ENCODE measurements at places on chromosomes 3 and 15. TPM values are rescaled to one million over a fixed set of nuclear protein-coding genes. Genes with fewer than 3 reads are reported as not detected.

- DNase-seq = no peak
Observed at GRCh38 chr3:71512000-71512399, 71.5 kb downstream of the FOXP1 start.

- no peak for DNase-seq
Observed at GRCh38 chr15:28107111-28107903, 8.2 kb upstream of the OCA2 start.

GRCh38 chr3:171164067-171164465, 137.5 kb upstream of the SLC2A2 start:
- DNase-seq = no peak

GRCh38 chr3:36911990-36912804, 32.7 kb downstream of the TRANK1 start:
- peak; percentile 57 for DNase-seq

GRCh38 chr3:123755085-123755484, 129.0 kb downstream of the MYLK start:
- no peak for DNase-seq

GRCh38 chr3:158918008-158918407, 116.2 kb downstream of the MFSD1 start:
- no peak for DNase-seq

- DNase-seq = no peak
Observed at GRCh38 chr3:95311272-95311671, 1248.4 kb downstream of the NSUN3 start.

- no peak for DNase-seq
Observed at GRCh38 chr15:28919201-28919635, 33.4 kb downstream of the APBA2 start.

DNA sequence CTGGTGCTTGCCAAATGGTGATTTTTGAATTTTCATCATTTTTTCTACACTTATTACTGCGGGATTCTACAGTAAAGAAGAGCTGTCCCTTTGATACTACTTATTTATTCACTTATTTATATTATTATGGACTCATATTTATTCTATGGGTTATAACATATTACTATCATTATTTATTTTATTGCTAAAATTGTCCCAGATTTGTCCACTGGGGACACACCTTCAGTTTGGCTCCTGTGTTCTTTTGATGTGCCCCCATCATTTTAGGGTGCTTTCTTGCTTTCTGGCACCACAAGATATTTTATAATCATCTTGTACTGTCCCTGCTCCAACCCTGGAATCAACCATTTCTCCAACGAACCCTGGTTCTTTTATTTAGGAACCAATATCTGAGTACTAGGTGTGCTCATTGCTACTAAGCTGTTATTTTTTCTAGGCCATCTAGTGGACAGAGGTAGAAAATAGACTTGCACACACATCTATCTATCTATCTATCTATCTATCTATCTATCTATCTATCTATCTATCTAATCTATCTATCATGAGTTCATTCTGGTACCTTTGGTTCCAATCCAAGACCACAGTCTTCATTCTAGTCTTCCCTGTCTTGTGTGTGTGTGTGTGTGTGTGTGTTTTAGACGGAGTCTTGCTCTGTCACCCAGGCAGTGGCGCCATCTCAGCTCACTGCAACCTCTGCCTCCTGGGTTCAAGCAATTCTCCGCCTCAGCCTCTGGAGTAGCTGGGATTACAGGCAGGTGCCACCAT, 16.0 kb downstream of the SLC22A14 start:
- no peak for DNase-seq

DNA sequence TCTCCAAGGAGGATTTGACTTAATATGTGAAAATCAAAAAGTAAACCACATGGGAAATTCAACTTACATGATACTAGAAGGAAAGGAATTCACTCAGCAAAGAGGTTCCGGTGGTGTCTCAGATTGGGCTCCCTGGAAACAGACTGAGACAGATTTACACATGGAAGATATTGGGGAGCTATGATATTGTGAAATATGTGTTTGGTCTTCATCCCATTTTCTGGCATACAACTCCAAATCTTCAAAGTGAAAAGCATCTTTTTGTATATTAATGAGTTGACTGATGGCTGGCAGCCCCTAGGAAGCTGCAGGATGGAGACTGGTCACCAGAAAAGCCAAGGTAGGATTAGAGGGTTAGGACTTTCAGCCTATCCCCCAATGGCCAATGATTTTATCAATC, 29.3 kb downstream of the GRK7 start:
- no peak for DNase-seq

DNA sequence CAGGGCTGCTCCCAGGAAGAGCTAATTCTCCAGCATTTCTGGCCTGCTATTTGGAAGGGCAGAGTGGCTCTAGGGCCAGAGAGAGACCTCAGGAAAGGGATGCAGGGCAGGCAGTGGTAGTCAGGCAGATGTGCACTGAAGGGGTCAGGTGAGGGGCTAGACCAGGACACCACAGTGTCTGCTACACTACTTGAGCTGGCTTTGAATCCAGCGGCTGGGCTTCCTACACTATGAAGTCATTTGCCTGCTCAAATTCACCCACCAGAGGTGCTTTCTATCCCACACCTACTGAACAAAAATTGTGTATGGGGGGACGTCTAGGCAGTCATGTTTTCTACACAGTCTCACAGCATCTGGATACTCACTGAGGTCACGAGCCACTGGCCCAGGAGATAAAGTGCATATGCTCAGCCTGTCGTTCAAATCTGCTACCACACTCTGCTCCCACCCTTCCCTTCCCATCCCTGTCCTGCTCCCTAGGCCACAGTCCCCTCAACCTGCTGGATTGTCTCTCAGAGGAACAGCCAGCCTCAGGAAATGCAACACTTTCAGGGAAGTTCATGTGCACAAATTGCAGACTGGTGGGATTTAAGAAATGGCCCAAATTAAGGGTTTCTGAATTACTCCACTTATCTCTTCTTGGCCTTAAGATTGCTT, 49.9 kb upstream of the SLC6A11 start:
- no peak for DNase-seq

- DNase-seq = no peak
Observed at GRCh38 chr3:37580237-37580636, 281.4 kb upstream of the CTDSPL start.

- DNase-seq = no peak
Observed at GRCh38 chr3:140719841-140720614, 42.2 kb downstream of the TRIM42 start.

DNA sequence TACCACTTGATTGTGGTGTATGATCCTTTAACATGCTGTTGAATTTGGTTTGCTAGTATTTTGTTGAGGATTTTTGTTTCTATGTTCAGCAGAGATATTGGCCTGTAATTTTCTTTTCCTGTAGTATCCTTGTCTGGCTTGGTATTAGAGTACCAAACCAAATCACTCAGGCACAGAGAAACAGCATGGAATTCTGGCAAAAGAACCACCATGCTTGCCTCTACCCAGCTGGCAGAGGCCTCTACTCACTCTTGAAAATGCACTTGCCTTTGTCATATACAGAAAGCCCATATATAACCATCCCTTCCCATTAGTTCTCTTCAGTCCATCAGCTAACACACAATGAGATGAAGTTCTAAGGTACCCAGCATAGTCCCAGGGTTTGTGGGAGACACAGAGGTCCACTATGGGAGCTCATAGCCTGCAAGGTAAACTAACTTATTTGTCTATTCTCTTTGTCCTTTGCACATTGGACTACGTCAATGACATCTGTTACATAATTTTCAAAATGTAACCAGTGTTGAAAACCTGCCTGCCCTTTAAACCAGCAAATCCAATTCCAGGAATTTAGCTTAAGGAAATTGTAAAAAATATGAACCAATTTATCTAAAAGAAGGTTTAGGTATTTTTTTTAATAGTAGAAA, 82.1 kb upstream of the POMGNT2 start:
- DNase-seq = no peak

- no peak for DNase-seq
Observed at GRCh38 chr15:64855205-64855975, 13.7 kb downstream of the PLEKHO2 start.

The MEX3B gene
- total RNA-seq = 0.61 TPM

The NRROS gene
- total RNA-seq = 17.0 TPM

The CLRN1 gene
- total RNA-seq = not detected

The TMCO5A gene
- not detected for total RNA-seq

The AADACL2 gene
- total RNA-seq = not detected

The SEMA3G gene
- total RNA-seq = 0.16 TPM

The RHOV gene
- total RNA-seq = 0.24 TPM

The MCF2L2 gene
- 2.8 TPM for total RNA-seq
